IMR-90 (cell line): ENCODE measurements at places on chromosomes 7 and 10.

DNA sequence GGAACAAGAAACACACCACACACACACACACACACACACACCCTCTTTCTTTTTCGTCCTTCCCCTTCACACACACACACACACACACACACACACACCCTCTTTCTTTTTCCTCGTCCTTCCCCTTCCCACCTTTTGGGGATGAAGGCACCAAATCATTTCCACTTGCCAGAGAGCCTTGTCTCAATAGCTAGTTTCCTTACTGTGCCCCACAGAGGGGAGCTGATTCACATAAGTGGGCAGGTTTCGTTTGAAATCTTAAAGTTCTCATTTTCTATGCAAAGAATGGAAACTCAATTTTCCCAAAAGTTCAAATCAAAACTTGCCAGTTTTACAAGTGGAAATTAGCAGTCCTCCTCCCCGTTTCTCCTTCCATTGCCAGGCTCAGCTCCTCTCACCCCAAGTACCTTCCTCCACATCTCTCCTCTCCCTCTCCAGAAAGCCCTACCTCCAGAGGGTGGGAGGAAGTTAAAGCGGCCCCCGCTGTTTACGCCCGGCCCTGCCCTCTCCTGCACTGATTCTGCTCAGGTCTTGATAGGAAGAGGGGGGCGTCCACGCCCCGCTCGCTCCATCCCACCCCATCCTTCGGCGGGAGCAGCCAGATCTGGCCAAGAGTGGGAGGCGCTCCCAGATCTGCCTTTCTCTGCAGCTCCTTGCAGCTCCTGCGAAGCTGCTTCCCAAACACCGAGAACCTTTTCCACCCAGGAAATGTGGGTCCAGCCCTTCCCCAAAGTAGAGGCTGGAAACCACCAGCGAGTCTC, 1.3 kb downstream of the CTTNBP2 start:
- DNase-seq = no peak

- no peak for DNase-seq
These were observed 83.4 kb upstream of the ODAD2 start for GRCh38 chr10:28082316-28082715.

DNA sequence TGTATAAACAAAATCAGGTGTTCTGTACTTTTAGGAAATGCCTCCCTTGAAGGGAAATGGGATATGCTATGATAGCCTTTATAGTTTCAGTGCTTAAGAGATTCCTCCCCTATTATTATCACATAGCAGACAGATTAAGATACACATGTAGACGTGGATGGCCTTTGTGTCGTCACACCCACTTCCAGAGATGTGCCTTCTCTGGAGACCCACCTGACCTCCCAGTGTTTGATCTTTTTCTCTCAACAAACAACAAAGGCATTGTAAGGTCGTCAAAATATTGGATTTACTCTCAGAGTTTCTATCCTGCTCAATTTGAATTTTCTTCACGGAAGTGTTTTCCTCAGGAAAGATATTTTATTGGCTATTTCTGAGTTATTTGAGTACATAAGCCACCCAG, 25.7 kb upstream of the C1GALT1 start:
- no peak for DNase-seq

DNA sequence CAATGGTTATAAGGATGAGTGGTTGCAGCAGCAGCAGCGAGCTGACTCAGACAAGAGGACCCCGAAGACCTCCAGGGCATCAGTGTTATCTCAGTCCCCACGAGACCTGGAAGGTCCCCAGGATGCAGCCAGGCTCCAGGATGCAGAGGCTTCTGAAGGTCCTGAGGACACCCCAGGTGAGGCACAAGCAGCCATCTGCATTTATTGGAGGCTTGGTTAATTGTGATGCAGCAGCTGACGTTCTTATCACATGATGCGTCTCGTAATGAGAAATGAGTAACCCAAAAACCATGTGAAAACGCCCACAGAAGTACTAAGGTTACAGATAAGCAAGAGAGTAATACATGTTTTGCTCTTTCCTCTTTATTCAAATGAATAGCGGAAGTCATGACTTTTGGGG, 17.4 kb downstream of the C7orf57 start:
- peak; percentile 82 for DNase-seq

DNA sequence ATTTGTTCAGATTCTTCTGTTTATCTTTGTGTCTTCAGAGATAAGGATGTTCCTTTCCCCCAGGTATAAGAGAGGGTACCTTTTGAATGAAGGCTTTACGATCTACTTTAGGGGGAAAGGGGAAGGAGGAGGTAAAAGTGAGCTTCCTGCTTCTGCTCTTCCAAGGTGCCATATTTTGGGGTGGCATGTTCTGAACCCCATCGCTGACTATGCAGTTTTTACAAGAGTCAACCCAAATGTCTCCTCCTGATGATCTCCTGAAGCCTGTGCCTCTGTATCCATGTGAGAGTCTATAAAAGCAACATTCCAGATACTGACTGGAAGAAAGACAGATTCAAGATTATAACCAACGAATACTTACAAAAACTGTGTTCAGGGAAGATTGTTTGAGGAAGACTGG, 102.5 kb downstream of the ZNF277 start:
- DNase-seq = no peak

DNA sequence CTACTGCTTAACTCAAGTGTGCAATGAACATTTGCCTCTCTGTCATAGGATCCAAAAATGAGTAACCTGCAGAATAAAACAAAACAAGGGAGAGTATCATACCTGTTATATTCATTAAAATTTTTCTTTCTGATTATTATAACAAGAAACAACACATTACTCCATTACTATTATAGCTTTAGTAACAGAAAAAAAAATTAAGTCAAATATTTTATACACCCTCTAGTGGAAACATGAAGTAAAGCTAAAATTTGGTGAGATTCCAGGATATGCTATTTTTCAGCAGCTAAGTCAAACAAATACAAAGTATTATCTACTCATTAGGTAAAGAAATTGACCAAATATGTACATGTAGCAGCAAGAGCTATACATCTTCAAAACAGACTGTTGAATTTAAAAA, 56.3 kb downstream of the PDZD8 start:
- peak; percentile 35 for DNase-seq

- no peak for DNase-seq
These were observed 207.9 kb downstream of the TNS3 start for GRCh38 chr7:47373871-47374451.

DNA sequence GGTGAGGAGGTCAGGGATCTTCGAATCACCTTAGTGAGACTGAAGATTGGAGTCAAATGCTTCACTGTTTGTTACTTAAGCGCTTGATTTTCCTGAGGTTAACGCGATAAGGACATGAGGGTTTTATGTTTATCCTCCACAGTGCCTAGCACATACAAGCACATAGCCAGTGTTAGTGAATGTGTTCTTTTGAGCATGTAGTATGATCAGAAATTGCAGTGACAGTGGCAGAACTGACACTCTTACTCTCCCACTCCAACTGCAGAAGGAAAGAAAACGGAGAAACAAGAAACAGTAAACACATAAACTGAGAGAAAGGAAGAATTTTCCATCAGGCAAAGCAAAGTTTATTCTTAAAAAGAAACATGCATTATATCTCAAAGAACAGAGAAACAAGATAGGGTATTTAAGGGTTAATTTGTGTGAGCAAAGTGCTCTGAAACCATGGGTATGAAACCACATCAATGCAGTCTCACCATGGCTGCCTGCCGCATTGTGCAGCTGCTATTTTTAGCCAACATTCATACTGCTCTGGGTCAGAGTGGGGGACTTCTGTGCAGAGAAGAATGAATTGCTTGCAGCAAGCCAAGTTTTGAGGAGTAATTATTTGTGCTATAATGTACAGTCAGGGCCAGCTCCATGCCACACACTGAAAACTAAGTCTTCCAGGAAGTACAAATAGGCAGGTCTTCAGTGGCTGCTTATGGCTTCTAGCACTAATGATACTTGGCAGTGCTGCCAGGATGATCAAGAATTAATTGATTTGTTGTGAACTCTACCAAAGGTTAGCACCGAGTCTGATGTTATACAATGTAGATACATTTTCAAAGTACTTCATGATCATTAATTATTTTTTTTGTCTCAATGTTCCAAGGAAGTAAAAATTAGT, 152.0 kb downstream of the MACC1 start:
- DNase-seq = peak; percentile 12
